Naive thymus-derived CD4-positive, alpha-beta T cell (primary cell): ENCODE measurements at places on chromosomes 1 and 21. TPM values are rescaled to one million over a fixed set of nuclear protein-coding genes. Genes with fewer than 3 reads are reported as not detected.
A peak's percentile ranks its signal among the peaks of the same experiment; 100 is the strongest.

DNA sequence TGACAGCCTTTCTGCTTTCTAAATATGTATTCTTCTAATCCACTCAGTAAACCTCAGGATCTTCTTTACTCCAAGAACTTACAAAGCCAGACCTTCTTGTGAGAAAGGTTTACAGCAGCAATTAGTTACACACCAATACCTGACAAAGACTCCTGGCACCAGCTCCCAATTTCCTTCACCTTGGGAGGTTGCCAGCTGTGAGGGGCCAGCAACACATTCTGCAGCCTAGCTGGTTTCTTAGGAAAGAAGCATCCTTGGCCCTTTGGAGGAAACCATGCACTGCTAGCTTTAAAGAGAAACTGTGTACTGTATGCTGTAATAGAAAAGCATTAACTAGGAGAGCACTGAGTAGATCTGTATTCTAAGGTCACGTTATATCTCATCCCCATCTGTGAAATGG is 10.8 kb downstream of the FYB2 start:
- H3K27ac ChIP-seq = no peak overlapping the region
- no peaks in the 10 kb centered on the region for H3K27me3 ChIP-seq
- H3K36me3 ChIP-seq = no peaks in the 10 kb centered on the region
- H3K4me1 ChIP-seq = no peaks in the 10 kb centered on the region

GRCh38 chr1:92754000-92754718 is 30.7 kb downstream of the EVI5 start:
- no peaks in the 10 kb centered on the region for H3K36me3 ChIP-seq
- H3K4me1 ChIP-seq = no peaks in the 10 kb centered on the region
- no peaks in the 10 kb centered on the region for H3K27me3 ChIP-seq
- H3K27ac ChIP-seq = no peak overlapping the region
- DNase-seq = no peak

GRCh38 chr21:31720330-31720729 is 11.6 kb downstream of the SCAF4 start:
- no peak overlapping the region for H3K4me3 ChIP-seq
- no peaks in the 10 kb centered on the region for H3K27me3 ChIP-seq
- H3K4me1 ChIP-seq = peaks cover 29% of the 10 kb centered on the region
- DNase-seq = no peak
- no peak overlapping the region for H3K27ac ChIP-seq
- H3K36me3 ChIP-seq = no peaks in the 10 kb centered on the region

GRCh38 chr1:52028328-52028727 is 5.3 kb downstream of the KTI12 start:
- H3K4me3 ChIP-seq = no peak overlapping the region
- H3K4me1 ChIP-seq = peaks cover 17% of the 10 kb centered on the region
- no peak for DNase-seq
- no peaks in the 10 kb centered on the region for H3K27me3 ChIP-seq
- H3K27ac ChIP-seq = no peak overlapping the region

Gene GBP4
- total RNA-seq = 29.1 TPM

DNA sequence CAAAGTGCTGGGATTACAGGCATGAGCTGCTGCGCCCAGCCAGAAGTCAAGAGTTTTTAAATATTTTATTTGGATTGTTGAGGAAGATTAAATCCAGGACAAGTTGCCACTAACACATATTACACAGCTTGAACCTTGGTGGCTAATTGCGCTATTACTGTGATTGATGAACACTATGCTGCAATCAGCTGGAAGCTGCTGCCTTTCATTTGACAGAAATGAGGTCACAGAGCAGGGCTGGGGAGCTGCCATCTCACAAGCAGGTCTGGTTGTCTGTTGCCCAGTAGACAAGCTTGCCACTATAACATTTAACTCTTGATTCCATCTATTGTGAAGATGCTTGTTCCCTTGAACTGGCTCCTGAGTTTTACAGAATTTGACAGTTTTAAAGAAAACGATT is 37.4 kb upstream of the NRDC start:
- H3K27me3 ChIP-seq = no peaks in the 10 kb centered on the region
- no peak overlapping the region for H3K4me3 ChIP-seq

DNA sequence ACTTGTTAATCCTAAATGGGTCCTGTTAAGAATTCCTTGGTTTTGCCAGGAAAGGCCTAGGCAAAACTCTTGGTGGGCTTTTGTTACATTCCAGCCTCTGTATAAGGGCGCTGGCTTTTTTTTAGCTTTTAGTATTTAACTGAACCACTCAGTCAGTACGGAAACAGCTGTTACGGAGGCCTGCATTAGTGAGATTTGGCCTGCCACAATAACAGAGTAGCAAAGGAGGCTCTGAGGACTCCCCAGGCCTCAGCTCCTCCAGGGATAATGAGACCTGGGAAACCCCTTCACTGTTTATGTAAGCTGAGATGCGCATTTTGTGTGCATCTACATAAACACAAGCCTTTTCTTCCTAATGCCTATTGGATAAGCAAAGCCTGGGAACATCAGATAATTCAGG is 210.2 kb downstream of the APP start:
- H3K4me3 ChIP-seq = no peak overlapping the region
- no peak for DNase-seq
- no peaks in the 10 kb centered on the region for H3K36me3 ChIP-seq
- no peaks in the 10 kb centered on the region for H3K4me1 ChIP-seq
- no peak overlapping the region for H3K27ac ChIP-seq

Gene GNPAT
- 35.5 TPM for total RNA-seq

DNA sequence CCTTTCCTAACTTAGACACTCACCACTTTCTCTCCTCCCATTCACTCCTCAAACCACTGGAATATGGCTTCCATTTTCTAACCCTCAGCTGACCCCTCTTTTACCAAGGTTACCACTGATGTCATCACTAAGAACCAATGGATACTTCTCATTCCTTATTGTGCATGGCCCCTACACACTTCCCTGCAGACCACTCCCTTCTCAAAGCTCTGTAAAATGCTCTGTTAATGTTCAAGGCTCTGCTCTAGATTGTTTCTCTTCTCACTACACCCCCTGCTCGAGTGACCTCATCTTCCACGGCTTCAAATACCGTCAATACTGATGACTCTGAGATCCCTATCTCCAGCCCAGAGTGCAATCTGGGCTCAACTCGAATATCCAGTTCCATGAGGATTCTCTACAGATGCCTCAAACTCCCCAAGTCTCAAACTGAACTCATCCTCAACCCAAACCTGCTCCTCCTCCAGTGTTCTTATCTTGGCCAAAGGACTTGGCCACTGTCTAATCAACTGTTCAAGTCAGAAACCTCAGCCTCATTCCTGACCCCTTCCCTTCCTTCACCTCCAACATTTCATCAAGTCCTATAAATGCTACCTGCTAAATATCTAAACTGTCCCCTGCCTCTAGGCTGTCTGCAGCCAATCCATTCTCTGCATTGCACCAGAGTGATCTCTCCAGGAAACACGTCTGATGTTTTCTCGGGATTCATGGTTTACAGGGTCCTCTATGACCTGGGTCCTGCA is 41.3 kb upstream of the BMP8B start:
- H3K27ac ChIP-seq = no peak overlapping the region
- H3K27me3 ChIP-seq = no peaks in the 10 kb centered on the region

- no peak for DNase-seq
- H3K27ac ChIP-seq = no peak overlapping the region
- H3K4me3 ChIP-seq = no peak overlapping the region
- no peaks in the 10 kb centered on the region for H3K4me1 ChIP-seq
Observed at GRCh38 chr1:230851291-230851691, 17.0 kb downstream of the C1orf198 start.

DNA sequence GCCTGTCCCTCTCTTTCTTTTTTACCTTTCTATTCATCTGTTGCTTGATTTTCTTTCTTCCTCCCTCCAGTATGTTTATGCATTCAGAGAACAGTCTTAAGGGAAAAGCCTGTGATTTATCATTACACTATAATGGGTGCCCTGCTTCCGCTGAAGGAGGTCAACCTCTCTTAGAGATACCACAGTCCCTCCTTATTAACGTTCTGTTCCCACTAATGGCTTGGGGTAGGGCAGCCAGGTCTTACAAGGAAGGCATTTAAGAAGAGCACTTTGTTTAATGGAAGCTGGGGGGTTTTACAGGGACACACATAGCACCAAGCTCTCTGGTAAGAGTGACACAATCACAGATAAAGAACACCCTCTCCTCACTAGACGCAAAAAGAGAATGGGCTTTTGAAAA is 523.5 kb downstream of the NUF2 start:
- no peak for DNase-seq
- H3K27me3 ChIP-seq = no peaks in the 10 kb centered on the region
- H3K4me3 ChIP-seq = no peak overlapping the region
- no peaks in the 10 kb centered on the region for H3K4me1 ChIP-seq
- no peaks in the 10 kb centered on the region for H3K36me3 ChIP-seq
- no peak overlapping the region for H3K27ac ChIP-seq

Gene DSCAM
- total RNA-seq = not detected

Gene OR14K1
- not detected in 2 replicates for total RNA-seq

DNA sequence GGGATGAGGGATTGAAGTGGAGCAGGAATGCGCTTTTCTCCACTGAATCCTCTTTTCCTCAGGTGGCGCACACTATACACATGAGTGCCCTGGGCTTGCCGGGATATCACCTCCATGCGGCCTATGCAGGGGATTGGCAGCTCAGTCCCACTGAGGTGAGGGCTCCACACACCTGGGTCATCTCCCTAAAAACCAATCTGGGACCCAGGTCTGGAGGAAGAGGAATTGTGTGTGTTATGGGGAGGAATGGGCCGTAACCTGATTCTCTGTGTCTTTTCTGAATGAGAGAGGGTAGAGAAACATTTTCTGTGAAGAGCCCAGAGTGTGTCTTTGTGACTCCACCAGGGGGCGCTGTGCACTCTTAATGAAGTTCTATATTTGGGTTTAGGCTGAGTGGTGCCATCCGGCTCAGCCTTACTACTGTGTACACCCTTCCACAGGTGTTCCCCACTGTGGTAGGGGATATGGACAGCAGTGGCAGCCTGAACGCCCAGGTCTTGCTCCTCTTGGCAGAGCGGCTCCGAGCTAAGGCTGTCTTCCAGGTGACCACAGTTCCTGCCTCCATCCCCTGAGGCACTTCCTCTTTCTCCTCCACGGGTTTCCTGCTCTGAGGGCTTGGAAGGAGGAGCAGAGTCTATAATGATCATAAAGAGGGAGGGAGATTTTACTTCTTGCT is 1.5 kb downstream of the TOMM40L start:
- H3K27ac ChIP-seq = peak overlapping the region; percentile 4
- peak; percentile 86 for DNase-seq
- H3K36me3 ChIP-seq = no peaks in the 10 kb centered on the region

- H3K36me3 ChIP-seq = no peaks in the 10 kb centered on the region
- H3K4me3 ChIP-seq = no peak overlapping the region
- no peaks in the 10 kb centered on the region for H3K27me3 ChIP-seq
- DNase-seq = no peak
- no peaks in the 10 kb centered on the region for H3K4me1 ChIP-seq
- no peak overlapping the region for H3K27ac ChIP-seq
Observed at GRCh38 chr1:86971778-86972177, 57.3 kb downstream of the HS2ST1 start.

- H3K4me1 ChIP-seq = no peaks in the 10 kb centered on the region
- no peak for DNase-seq
- H3K27me3 ChIP-seq = no peaks in the 10 kb centered on the region
- no peaks in the 10 kb centered on the region for H3K36me3 ChIP-seq
- no peak overlapping the region for H3K27ac ChIP-seq
Observed at GRCh38 chr1:78420181-78420580, 70.6 kb upstream of the PTGFR start.

DNA sequence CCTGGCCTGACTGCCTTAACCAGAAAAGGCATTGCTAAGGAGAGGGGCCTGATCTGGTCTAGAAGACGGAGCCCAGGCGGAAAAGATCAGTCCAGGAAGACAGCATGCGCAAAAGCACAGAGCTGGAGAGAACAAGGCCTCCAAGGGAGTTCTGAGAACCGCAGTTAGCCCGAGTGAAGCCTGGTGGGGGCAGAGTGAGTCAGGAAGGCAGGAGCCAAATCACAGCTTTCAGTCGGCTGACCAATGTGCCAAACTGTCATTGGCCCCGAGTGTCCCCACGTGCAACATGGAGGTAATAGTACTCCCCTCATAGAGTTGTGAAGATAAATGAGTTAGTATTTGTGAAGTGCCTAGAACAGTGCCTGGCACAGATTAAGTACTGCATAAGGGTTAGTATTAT is 1.2 kb upstream of the TSPAN2 start:
- no peaks in the 10 kb centered on the region for H3K27me3 ChIP-seq
- no peak for DNase-seq
- peaks cover 9% of the 10 kb centered on the region for H3K4me1 ChIP-seq
- no peaks in the 10 kb centered on the region for H3K36me3 ChIP-seq
- no peak overlapping the region for H3K4me3 ChIP-seq
- no peak overlapping the region for H3K27ac ChIP-seq

DNA sequence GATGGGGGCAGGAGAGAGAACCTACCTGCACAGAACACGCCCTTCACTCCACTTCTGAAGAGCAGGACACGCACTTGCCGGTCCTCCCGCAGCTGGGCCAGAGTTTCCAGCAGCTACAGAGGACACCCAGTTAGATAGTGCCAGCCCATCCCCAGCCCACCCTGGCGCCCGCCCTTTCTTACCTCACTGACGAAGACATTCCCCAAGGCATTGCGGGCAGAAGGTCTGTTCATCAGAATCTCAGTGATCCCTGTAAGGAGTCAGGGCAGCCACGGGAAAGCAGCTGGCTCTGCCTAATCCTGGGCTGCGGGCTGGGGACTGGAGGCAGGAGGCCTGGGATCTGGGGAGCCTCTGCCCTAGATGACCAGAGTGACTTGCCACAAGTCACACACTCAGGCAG is 10.0 kb downstream of the ECHDC2 start:
- no peak for DNase-seq
- no peaks in the 10 kb centered on the region for H3K27me3 ChIP-seq
- H3K4me3 ChIP-seq = no peak overlapping the region
- H3K36me3 ChIP-seq = peaks cover 3% of the 10 kb centered on the region

Gene RGS18
- total RNA-seq = 22.3 TPM

Gene VN1R5
- total RNA-seq = not detected

DNA sequence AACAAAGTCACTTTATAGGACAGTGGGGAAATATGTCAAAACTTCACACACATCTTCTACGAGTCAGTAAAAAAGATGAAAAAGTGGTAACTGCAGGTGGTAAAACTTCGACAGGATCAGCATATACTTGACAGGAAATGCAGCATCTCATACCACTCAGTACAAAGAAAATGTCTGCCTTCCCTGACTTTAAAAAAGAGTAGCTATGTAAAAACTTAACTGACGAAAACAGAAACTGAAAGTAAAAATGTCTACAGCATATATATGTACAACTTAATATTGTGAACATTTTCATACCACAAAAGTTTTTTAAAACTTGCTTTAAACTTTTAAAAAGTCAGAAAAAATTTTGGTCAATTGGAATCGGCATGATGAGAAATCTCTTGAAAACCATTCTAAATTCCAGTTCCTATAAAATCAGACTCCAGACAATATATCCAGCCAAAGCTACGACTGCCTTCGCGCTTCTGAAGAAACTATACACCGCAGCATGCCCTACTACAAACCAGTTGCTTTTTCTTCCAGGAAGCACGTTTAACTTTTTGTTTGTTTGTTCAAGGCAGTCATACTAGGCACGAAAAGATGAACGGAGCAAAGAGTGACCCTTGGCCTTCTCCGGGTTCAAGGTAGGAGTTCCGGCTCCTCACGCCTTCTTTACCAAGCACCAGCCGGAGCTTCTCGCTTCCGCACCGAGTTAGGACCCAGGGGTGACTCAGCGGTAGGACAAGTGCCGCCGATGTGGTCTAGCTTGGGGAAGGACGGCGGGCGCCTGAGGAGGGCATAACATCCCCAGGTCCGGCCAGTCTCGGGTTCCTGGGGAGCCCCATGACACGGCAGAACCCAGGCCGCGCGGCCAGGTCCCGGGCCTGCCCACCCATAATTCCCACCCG is 612 bp downstream of the PSMA5 start:
- peaks cover 29% of the 10 kb centered on the region for H3K4me1 ChIP-seq
- H3K4me3 ChIP-seq = peak overlapping the region; percentile 77
- peaks cover 8% of the 10 kb centered on the region for H3K36me3 ChIP-seq
- H3K27me3 ChIP-seq = no peaks in the 10 kb centered on the region
- peak overlapping the region; percentile 91 for H3K27ac ChIP-seq
- DNase-seq = peak; percentile 39
